ENCODE measurements at places on chromosomes 12 and 14.

DNA sequence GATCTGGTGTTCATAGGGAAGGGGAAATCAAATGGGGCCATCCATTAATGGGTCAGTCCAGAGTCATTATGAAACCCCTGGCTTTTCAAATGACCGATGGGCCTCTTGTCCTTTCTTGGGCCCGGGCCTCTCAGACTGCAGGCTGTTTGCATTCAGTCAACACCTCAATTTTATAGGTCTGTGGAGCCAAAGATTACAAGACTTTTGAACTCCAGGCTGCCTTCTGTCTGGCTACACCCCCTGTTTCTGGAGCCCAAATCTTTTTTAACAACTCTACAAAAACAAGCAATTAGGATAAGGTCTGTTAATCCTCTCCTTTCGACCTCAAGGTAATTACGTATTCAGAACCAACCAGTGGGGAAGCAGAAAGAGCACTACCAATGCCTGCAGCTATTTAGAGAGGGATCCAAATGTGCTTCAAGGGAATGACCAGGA is 35.6 kb downstream of the DUSP6 start:
- DNase-seq, result no peak

GRCh38 chr14:72247896-72248465 is 315.8 kb downstream of the RGS6 start:
- DNase-seq, result no peak

DNA sequence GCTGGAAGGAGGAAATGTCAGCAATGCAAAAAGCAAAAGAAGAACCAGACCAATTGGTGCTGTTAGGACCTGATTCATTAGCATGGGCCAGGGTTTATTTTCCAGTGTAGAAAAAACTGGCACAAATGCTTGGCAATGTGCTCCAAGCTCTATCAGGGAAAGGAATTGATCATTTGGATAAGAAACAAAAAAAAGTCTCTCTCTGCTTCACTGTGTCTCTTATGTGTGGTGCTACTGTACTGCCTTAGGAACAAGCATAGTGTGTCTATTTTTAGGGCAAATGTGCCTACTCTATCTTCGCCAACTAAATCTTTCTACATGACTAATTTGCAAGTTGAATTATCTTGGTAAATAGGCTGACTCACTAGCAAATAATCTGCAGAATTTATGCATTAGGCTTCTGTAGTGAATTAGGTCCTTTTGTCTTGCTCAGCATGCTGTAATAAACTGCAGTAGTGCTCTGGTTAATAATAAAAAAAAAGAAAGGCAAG is 236.7 kb downstream of the MDGA2 start:
- DNase-seq, result no peak

- no peak for DNase-seq
Measured at GRCh38 chr14:68771631-68772030, 21.2 kb downstream of the ZFP36L1 start.

DNA sequence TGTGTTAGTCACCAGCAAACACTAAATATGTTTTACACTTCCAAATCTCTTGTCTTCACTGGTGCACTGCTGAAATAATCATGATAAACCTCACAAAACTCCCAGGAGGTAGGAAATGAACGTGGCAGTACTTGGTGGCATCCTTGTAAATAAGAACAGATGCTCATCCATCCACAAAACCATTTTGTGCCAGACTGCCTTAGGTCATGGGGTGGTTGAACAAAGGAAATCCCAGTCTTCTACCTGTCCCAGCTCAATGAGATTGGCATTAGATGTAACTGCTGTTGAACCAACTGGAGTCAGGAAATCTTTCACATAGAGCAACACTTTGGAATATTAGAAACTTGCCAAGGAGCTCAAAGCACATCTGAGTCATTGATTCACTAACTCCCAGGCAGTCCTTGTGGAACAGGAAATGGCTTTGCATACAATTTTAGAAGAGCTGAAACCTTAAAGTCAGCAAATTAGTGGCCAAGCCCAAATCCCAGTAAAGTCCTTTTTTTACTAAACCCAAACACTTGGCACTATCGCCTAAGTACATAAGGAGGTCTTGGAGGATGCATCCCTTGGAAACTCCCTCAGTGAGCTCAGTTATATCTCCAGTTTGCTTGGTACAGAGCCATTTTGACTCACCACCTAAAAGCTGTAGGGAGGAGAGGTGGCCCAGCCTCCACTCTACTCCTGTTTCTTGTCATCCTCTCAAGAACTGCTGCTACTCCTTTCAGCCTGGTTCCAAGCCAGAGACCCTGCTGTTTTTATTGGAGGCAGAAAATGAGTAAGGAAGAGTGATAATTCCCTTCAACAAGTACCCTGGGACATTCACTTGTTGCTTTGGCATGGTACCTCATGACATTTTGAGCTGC is 208.0 kb downstream of the NOVA1 start:
- no peak for DNase-seq

GRCh38 chr14:96064866-96065265 is 25.7 kb downstream of the C14orf132 start:
- no peak for DNase-seq

- no peak for DNase-seq
Measured at GRCh38 chr12:91349476-91349875, 166.9 kb upstream of the DCN start.

DNA sequence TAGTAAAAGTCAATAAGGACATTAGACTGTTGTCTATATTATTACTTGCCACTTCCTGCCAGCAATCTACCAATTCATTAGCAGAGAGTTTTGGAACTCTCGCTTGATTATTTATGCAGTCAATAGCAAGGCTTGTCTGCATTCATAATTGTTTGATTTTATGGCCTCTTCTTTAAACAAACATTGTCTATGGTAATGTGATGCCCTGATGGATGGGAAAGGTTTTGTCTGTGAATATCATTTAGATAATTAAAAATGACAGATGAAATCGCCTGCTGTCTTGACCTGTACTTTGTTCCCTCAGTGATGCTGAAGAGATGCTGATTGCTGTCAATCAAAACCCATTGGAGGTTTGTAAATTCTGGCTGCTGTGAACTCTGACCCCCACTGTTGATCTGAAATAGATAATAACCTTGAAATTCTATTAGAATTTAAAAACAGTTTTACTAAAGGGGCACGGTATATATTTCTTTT is 455.3 kb downstream of the NPAS3 start:
- DNase-seq, result no peak

All from stimulated activated CD4-positive, alpha-beta T cell treated with anti-CD3 and anti-CD28 coated beads, Interleukin-12 subunit alpha, Interleukin-12 subunit beta, amount 100 ng/mL, for 48 hours (primary cell).